ENCODE measurements at places on chromosomes 2 and 18. TPM values are rescaled to one million over a fixed set of nuclear protein-coding genes. Genes with fewer than 3 reads are reported as not detected.

Gene SALL3
- total RNA-seq = not detected

Gene CABLES1
- total RNA-seq = 2.0 TPM

Gene GAREM1
- total RNA-seq = not detected

Gene TMBIM1
- total RNA-seq = 53.5 TPM

Gene ANKRD44
- 131 TPM for total RNA-seq

Gene NT5C1B
- not detected for total RNA-seq

Gene LYG2
- not detected for total RNA-seq

Gene MAL
- total RNA-seq = 54.0 TPM

Gene OSBPL1A
- 2.7 TPM for total RNA-seq

Gene C2orf81
- total RNA-seq = 3.9 TPM

Gene LBH
- total RNA-seq = 130 TPM

Gene PLGLB1
- 1.3 TPM for total RNA-seq

Gene RUFY4
- 0.76 TPM for total RNA-seq

Gene CCBE1
- total RNA-seq = not detected

Gene DAPL1
- not detected for total RNA-seq

Gene DSG4
- not detected for total RNA-seq

Gene RASGRP3
- total RNA-seq = 0.98 TPM

Gene EML6
- 1.7 TPM for total RNA-seq

Gene DNER
- total RNA-seq = not detected

Gene PLEK
- total RNA-seq = 4.8 TPM

Gene POTEE
- total RNA-seq = 0.43 TPM

Gene TUBB8B
- not detected for total RNA-seq

Gene B3GNT7
- 0.29 TPM for total RNA-seq

Gene SPHKAP
- total RNA-seq = not detected

Gene PID1
- not detected for total RNA-seq
